ENCODE measurements at places on chromosomes 1 and 21.

GRCh38 chr1:44237721-44238457 is 24.6 kb downstream of the DMAP1 start:
- DNase-seq = no peak

DNA sequence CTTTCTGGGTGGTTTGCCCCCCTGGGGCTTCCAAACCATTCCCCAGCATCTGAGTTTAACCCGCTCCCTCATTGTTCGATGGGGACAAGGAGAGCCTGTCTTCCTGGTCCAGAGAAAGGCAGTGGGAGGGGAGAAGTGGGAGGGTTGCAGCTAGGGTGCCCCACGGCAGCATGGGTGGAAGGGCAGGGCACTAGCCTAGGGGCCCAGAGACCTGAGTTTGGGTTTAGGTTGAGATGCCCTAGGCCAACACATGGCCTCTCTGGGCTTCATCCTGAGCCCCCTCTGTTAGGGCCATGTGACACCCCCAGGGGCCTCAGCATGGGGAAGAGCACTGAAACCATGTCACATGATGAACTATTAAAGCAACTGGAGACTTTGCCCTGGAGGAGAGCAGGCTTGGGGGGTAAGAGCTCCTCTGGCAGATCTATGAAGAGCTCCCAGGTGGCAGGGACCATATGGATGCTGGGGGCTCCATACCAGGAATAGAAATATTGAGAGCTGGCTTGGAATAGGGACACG is 9.7 kb upstream of the RUNX3 start:
- DNase-seq = no peak

- no peak for DNase-seq
Observed at GRCh38 chr1:48017716-48018115, 20.5 kb upstream of the TRABD2B start.

GRCh38 chr1:94036730-94037129 is 84.2 kb downstream of the ABCA4 start:
- DNase-seq = peak; percentile 81

GRCh38 chr1:22810378-22810777 is 99.7 kb downstream of the EPHB2 start:
- no peak for DNase-seq

- peak; percentile 79 for DNase-seq
Observed at GRCh38 chr1:9852410-9853248, 28.9 kb upstream of the CLSTN1 start.

DNA sequence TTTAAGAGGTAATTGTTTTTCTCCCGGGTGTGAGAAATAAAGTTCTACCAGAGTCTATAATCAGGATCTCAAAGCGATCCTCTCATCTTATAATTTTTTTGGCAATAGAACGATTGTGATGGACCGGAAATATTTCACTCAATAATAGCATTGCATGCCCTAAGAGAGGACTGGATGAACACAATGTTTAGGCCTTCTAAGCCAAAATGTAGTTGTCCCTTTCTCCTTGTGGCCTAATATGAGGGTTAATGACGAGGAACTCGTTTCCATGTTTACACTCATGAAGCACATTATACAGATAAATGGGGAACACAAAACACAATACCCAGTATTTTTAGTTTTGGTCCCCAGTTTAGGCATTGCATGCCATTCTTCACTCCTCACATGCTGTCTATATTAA is 5.9 kb downstream of the TBX15 start:
- no peak for DNase-seq

GRCh38 chr1:86551305-86551704 is 4.4 kb downstream of the CLCA4 start:
- DNase-seq = no peak

DNA sequence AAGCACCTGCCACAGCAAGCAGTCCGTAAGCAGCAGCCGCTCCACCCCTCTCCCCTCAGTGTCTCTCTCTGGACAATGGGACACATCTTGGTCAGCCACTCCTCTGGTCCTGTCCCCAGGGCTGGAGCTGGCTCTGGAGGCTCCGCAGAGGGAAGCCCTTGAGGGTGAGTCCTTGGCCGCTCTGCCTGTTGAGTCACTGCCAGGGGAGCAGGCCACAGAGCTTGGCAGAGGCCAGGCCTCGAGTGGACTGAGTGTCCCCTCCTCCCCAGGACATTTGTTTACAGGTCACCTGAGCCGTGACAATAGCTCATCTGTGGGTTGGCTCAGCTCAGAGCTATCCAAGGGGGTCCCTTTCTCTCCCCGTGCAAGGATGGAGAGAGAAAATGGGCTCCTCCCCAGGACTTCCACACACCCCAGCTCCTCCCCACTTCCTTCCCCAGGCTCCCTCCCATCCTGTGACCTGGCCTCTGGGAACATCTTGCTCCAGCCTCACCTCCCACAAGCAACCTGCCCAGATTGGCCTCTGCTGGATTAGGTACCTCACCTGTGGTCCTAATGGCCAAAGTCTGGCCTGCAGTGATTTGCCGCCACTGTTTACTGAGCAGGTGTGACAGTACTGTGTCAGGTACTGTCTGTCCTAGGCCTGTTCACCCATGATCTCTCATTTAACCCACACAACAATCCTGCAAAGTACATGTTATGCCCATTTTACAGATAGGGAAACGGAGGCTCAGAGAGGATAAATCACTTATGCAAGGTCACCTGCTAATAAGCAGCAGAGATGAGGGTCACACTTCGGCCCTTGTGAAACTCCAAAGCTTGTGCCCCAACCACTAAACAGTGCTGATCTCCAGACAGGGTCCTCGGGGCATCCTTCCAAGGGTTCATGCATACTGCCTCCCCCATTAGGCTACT is 4.8 kb downstream of the FAM131C start:
- no peak for DNase-seq

GRCh38 chr1:1213345-1214265 is at the start of gene TNFRSF4:
Gene TNFRSF4, minus strand, starts transcription at chr1:1214153. Its CDS starts 26 bp downstream, at chr1:1214127.
- DNase-seq = no peak

DNA sequence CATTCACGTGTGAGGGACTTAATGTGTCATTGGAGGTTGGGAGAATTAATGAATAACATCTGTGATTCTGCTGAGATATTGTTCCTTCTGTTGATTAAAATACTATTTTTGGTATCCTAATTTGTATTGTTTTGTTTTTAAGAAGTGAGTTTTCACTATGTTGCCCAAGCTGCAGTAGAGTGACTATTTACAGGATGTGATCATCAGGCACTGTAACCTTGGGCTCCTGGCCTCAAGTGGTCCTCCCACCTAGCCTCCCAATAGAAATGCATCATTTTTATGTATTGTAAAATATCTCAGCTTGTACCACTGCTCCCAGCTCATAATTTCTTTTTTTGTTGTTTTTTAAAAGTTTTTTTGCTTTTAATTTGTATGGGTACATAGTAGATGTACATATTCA is 14.3 kb downstream of the ALG6 start:
- DNase-seq = no peak

DNA sequence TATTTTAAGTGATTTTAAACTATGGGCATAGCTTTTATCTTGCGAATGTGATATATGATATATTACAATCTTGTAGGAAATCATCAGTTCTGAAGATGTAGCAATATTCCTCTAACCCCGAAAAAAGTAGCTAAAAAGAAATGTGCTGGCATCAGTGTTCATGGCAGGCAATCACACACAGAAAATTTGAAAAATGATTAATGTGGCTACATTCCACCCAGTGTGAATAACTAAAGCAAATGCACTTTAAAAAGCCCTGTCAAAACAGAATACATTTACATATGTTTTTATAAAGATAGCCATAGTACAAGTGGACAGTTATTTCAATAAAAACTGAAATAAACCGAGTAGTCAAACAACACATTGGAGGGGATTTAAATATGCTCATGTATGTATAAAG is 260.2 kb downstream of the HHAT start:
- DNase-seq = no peak

- DNase-seq = no peak
Observed at GRCh38 chr1:207405814-207406213, 48.3 kb upstream of the CR2 start.

- no peak for DNase-seq
Observed at GRCh38 chr1:97143236-97143882, 421.8 kb downstream of the PTBP2 start.

DNA sequence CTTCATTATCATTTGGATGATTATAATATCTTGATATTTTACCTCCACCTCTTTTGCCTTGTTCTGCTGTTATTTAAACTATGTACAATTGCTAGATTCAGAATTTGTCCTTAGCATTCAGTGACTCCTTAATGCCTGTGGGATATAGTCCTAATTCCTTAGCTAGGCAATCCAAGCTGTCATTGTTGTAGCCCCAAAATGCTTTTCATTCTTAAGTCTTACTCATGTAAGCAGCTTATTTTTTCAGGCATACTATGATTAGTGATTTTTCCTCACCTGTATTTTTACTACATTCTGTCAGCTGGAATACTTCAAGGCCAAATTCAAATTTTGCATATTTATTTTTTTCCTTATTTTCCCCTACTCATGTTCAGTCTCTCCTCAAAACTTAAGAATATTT is 13.4 kb downstream of the PKN2 start:
- DNase-seq = no peak

DNA sequence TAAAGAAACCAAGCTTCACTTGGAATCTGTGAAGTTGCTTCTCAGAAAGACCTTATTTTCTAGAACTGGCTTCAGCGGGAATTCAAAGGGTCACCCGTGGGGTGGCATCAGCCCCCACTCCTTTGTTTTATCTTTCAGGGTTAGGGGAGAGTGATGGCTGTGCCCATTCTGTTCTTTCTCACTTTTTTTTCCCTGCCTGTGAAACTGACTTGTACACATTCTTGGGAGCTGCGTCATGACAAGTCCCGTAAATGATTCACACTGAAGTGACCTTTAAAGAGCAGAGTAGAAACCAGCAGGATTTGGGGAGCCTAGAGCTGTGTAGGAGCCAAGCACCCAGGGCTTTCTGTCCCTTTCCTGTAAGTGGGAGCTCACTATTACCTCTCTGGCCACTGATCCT is 43.8 kb downstream of the SLC44A3 start:
- DNase-seq = peak; percentile 78

GRCh38 chr1:25675729-25676476 is 59.3 kb downstream of the MAN1C1 start:
- no peak for DNase-seq

DNA sequence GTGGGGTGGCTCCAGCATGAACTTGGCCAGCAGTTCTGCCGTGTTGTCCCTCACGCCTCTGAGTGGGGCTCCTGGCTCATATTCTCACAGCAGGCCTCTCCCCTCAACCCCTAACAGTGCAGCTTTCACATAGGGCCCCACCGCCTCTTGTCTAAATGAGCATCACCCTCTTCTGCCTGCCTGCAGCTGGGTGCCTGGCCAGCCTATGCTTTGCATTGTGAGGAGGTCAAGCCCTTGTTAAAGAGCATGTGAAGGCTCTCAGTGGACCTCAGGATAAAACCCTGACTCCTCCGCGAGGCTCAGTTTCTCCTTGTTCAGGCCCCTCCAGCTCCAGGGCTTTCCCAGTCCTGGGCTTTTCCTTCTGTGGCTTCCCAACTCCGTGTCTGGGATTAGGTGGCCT is 34.8 kb downstream of the CRYAA start:
- no peak for DNase-seq

DNA sequence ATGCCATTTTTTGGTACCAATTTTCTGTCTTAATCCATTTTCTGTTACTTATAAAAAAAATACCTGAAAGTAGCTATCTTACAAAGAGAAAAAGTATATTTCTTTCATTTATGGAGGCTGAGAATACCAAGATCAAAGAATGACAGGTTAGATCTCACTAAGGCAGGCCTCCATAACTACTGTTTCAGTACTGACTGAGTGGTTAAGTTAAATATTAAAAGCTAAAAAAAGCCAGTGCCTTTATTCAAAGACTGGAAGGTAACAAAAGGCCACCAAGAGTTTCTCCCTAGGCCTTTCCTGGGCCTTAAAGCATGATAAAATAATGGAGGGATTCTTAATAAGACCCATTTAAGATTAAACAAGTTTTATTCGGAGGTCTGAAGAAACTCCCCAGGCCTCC is 687.7 kb upstream of the ADGRL4 start:
- DNase-seq = no peak

- no peak for DNase-seq
Observed at GRCh38 chr1:15446212-15446611, 8.0 kb downstream of the CTRC start.

DNA sequence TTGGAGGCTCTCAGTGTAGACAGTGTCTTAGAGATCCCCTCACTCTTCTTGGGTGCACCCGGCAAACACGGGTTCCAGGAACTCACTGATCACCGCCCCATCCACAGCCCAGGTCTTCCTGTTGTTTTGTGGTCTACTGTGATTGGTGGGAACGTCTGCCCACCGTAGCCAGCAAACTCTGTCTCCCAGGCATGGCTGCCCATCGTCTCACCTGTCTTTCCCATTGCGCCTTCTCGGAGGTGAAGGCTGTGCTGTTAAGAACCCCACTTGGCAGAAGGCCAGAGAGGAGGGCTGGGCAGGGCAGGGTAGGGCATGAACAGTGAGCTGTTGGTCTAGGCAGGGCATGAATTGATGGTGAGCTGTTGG is 14.1 kb upstream of the KCNA2 start:
- no peak for DNase-seq

DNA sequence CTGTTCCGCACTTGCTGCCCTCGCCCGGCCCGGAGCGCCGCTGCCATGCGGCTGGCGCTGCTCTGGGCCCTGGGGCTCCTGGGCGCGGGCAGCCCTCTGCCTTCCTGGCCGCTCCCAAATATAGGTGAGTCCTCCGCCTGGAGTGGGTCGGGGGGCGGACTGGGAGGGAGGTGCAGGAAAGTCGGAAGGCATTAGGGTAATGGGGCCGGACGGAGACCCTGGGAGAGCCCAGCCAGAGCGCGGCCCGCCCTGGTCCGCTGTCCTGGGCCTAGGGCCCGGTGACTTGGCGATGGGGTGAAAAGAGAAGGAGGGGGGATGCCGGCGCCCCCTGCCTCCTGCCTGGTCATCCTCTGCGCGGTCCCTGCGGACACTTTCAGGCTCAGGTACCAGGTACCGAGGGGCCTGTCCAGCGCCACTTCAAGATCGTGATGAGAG is 243 bp downstream of the ADAM15 start:
- no peak for DNase-seq

DNA sequence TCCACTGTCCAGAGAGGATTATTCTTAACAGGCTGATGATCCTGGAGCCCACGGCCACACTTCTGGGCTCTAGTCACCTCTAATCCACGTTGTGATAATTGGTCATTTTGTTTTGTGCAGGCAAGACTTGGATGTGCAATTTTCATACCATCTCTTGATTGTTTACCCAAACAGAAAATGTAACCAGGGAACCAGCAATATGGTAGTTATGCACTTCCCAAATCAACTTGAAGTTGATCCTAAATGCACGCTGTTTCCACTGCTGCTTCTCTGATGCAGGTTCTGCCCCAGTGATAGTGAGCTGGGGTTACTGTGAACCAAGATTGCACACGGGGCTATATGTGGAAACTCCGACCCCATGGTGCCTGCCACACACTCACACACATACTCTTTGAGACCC is 14.7 kb upstream of the KCNJ15 start:
- DNase-seq = no peak

All from H4 (cell line).